ENCODE measurements at places on chromosomes 7 and 10. TPM values are rescaled to one million over a fixed set of nuclear protein-coding genes. Genes with fewer than 3 reads are reported as not detected.

AFAP1L2 gene
- total RNA-seq: 5.0 TPM

PDAP1 gene
- 87.1 TPM for total RNA-seq

PDE1C gene
- not detected for total RNA-seq

CLDN3 gene
- not detected for total RNA-seq

PKD2L1 gene
- not detected for total RNA-seq

ERV3-1 gene
- total RNA-seq: 17.3 TPM

SEMA3A gene
- 3.3 TPM for total RNA-seq

PCLO gene
- not detected for total RNA-seq

PON3 gene
- not detected for total RNA-seq

GDF2 gene
- total RNA-seq: not detected

MYOZ1 gene
- not detected for total RNA-seq

MBL2 gene
- not detected for total RNA-seq

PRSS37 gene
- not detected for total RNA-seq

AGR3 gene
- not detected for total RNA-seq

AGAP4 gene
- 30.1 TPM for total RNA-seq

LHFPL3 gene
- not detected for total RNA-seq

TRPV5 gene
- not detected for total RNA-seq

MYH16 gene
- total RNA-seq: not detected

NKX2-3 gene
- total RNA-seq: not detected

NEUROG3 gene
- total RNA-seq: 0.22 TPM

TUBB8 gene
- not detected for total RNA-seq

CLEC2L gene
- not detected for total RNA-seq

WEE2 gene
- total RNA-seq: not detected

PAPOLB gene
- total RNA-seq: not detected

CLRN3 gene
- total RNA-seq: not detected

RELN gene
- not detected for total RNA-seq

RHEB gene
- total RNA-seq: 73.0 TPM

MMD2 gene
- total RNA-seq: not detected

All from activated naive CD8-positive, alpha-beta T cell treated with anti-CD3 and anti-CD28 coated beads, Interleukin-2, amount 10 ng/mL, durations not matched to agents 7 days and 5 days (primary cell).